ENCODE measurements at places on chromosomes 5 and 9.

- DNase-seq = no peak
Observed at GRCh38 chr5:135308245-135308644, 90.8 kb downstream of the MACROH2A1 start.

DNA sequence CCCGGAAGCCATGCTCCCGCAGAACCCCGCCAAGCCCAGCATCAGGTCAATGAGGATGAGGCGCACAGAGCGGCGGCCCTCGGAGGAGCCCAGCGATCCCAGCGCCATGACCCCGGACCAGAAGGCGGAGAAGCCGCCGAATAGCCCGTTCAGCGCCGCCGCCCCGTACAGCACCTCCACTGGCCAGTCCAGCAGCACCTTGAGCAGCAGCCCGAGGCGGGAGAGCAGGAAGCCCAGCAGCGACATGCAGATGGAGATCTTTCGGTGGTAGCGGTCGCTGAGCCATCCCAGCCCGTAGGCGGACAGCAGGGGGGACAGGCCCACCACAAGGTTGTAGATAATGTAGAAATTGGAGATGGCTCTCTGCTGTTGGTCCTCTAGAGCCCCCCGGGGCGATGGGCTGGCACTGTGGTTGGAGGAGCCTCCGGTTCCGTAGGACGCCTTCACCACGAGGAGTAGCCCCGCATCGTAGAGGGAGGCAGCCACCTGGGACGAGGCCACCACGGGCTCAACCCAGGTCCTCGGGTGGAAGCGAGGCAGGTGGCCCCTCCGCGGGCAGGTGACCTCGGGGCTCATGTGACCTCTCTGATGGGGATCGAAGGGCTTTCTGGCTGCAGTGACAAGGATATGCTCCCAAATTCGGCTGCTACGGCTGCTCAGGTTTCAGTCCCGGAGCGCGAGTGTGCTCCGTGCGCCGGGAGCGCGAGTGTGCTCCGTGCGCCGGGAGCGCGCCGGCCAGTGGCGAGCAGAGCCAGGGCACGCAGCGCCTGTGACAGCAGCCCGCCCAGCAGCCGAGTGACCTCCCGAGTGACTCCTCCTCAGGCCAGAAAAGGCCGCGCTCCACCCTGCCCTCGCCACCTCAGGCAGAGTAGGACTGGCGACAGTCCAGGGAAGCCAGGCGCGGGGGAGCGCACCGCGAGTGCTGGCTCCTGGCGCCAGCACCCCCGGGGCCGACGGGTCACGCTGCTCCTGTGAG lies at the start of gene SLC46A2:
Gene SLC46A2 (minus strand): TSS at position 771 of the 976 bp plus-strand sequence. CDS start 195 bp downstream, at position 576.
- no peak for DNase-seq

- DNase-seq = no peak
Observed at GRCh38 chr5:76927961-76928360, 24.9 kb upstream of the CRHBP start.

- DNase-seq = no peak
Observed at GRCh38 chr9:88922091-88922490, 69.2 kb upstream of the S1PR3 start.

DNA sequence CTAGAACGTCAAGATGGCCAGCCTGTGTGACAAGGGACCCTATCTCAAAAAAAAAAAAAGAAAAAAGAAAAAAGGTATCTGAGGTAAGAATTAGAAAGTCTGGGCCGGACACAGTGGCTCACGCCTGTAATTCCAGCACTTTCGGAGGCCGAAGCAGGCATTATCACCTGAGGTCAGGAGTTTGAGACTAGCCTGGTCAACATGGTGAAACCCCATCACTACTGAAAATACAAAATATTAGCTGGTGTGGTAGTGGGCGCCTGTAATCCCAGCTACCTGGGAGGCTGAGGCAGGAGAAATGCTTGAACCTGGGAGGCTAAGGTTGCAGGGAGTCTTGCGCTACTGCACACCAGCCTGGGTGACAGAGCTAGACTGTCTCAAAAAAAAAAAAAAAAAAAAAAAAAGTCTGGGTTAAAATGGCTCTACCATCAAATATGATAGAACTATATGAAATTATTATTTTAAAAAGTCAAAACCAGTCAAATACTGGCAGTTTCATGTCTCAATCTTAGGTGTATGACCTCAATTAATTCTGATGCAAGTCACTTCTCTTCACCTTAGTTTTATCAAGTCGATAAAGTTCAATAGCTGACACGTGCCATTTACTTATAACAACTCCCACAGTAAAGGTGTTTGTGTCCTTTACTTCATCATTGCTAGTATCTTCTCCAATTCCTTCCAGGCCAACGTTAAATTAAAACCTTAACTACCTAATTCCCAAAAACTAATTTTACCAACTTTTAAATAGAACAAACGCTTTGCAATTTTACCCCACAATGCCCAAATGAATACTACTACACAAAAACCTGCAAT lies 1.1 kb downstream of the RPS23 start:
- DNase-seq = no peak

- no peak for DNase-seq
Observed at GRCh38 chr5:1278656-1279442, 16.0 kb downstream of the TERT start.

- DNase-seq = no peak
Observed at GRCh38 chr5:76801159-76801802, 17.5 kb upstream of the F2RL1 start.

DNA sequence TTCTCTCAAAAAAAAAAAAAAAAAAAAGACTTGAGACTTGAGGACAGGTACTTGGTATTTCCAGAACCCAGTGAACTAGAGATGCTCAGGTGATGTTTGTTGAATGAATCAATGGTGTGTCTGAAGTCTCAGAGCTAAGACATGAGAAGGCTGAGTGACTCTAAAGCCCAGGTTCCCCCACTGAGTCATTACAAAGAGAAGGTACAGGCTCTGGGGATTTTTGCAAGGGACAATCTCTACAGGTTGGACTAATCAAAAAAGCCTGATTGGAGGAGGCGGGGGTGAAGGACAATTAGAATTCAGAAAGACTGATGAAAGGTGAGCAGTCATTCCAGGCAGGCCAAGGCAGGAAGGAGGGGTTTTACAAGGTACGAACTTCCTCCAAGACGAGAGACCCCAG lies 8.2 kb upstream of the FABP6 start:
- no peak for DNase-seq

- DNase-seq = no peak
Observed at GRCh38 chr9:114804505-114804904, 1.3 kb downstream of the TNFSF15 start.

DNA sequence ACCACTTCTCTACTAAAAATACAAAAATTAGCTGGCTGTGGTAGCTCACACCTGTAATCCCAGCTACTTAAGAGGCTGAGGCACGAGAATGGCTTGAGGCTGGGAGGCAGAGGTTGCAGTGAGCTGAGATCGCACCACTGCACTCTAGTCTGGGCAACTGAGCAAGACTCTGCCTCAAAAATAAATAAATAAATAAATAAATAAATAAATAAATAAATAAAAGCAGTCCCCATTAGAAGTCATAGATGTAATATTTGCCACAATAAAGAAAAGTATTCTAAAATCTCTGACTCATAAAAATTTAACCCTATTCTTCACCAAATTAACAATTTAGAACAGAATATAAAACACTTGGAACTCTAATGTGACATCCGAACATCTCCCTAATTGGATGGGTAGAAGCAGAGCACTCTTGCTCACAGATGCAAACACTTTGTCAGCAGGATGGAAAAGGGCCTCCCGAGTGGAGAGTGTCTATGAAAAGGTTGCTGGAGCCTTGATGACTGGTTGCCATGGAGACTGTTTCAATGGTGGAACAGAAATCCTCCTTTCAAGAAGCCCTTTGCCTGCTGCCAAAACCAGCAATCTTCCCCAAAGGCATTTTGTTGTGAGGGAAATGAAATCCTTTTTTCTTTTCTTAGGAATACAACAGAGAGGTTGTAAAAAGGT lies 38.9 kb upstream of the TRAF1 start:
- DNase-seq = peak; percentile 2

- DNase-seq = no peak
Observed at GRCh38 chr5:94345257-94345656, 273.1 kb downstream of the KIAA0825 start.

DNA sequence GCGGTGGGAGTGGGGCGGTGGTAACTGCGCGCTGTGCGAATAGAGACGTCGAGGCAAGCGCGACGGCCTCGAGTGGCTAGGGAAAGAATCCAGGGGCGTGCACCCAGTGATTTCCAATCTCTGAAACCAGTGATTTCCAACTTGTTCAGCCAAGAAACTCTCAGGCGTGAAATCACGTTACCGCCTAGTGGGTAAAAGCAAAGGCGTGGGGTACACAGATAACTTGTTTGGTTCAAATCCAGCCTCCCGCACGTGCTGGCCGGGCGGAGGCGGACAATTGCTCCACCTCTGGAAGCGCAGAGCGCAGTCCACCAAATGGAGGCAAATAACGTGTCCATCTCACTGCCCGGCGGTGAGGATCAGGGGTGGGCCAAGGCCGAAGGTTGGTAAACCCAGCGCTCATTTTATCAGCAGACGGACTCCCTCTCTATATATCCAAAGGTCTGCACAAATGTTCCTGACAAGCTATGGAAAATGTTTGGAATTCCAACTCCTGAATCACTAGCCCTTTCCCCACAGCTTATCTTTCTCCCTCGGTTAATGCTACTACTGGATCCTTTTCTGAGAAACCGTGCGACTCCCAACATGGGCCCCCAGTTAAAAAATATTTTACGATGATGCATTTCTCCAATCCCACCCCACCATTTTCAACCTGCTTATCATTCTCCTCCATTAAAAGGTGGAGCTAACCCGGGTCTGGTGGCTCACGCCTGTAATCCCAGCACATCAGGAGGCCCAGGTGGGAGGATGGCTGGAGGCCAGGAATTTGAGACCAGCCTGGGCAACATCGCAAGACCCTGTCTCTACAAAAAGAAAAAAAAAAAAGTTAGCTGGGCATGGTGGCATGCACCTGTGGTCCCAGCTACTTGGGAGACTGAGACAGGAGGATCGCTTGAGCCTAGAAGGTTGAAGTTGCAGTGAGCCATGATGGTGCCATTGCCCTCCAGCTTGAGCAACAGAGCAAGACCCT lies 950 bp upstream of the FNBP1 start:
- DNase-seq = no peak

- DNase-seq = no peak
Observed at GRCh38 chr9:94948567-94949235, 222.2 kb downstream of the AOPEP start.

DNA sequence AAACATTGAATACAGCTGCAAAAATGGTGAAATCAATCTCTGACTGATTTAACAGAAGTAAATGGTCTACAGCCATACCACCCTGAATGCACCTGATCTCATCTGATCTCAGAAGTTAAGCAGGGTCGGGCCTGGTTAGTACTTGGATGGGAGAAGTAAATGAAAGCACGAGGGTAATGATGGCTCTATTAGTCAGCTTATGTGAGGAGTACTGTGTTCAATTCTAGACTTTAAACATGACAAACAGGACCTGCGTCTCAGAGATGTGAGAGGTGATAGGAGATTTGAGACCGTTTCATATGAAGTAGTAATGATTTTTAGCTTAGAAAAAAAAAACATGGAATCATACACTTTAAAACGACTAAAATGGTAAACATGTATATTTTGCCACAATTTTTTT lies 77.1 kb upstream of the SUSD1 start:
- no peak for DNase-seq

GRCh38 chr5:52139888-52140615 lies 647.7 kb upstream of the ITGA1 start:
- peak; percentile 88 for DNase-seq

GRCh38 chr5:117893211-117893610 lies 1095.1 kb downstream of the DTWD2 start:
- DNase-seq = no peak

DNA sequence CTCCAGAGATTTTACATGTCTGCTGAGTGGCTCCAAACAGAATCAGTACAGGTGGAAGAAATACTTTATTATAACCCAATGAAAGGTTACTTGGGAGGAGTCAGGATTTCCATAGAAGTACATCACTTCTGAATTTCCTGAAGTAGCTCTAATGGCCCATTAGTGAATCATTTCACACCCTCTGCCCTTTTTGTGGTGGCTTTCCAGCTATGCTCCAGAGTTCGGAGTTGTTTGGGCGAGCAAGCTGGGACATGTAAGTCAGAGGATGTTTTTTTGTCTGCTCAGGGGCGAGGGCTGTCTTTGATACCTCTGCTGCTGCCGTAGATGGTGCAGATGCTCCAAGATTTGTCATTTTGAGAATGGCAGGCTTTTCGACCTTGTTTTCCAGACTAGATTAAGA lies 226.1 kb downstream of the GOLPH3 start:
- DNase-seq = no peak

GRCh38 chr9:3342159-3342777 lies 183.5 kb downstream of the RFX3 start:
- no peak for DNase-seq

- no peak for DNase-seq
Observed at GRCh38 chr5:56344594-56344993, 111.5 kb upstream of the ANKRD55 start.

DNA sequence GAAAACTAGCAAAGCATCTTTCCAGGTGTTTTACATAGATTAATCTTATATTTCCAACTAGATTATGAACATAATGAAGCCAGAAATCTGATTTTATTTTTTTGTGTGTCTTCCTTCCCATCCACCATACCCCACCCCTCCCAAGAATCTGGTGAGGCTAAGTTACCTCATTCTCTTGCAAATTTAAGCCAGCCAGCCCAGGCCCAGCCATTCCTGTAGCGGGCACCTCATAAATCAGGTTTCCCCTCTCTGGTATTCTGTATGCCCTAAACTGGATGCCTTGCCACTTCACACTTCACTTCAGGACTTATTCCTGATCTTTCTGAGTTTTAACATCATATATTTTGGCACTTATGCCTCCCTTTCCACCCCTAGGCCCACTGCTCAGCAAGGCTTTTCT lies 21.8 kb downstream of the C9 start:
- DNase-seq = no peak

- no peak for DNase-seq
Observed at GRCh38 chr9:88577256-88578120, 42.5 kb downstream of the NXNL2 start.

DNA sequence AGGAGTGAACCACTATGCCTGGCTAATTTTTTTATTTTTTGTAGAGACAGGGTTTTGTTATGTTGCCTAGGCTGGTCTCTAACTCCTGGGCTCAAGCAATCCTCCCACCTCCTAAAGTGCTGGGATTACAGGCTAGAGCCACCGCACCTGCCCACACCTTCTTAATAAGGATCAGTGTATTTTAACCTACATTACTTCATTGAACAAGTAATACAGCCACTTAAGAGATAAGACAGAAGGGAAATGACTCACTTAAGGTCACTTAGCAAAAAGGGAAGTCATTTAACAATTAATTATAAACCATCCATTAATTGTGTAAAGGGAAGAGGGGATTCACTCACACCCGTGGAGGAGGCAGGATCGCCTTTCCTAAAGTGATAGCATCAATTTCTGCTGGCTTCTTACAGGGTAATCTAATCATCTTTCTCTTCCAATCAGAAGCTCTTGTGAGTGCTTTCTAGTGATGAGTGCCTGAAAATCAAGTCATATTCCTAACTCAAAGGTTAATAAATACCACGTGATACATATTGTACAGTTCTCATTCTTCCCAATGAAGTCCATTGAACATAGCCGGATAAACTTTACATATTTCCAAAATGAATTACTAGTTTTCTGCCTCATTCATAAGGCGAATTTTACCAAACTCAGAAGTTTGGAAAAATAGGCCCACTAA lies 3.5 kb downstream of the FBXW11 start:
- no peak for DNase-seq

Data from NCI-H446 (cell line).